ENCODE measurements at places on chromosomes 1 and 21.

- no peak for DNase-seq
These were observed 12.5 kb upstream of the SPOCD1 start for GRCh38 chr1:31828341-31828740.

DNA sequence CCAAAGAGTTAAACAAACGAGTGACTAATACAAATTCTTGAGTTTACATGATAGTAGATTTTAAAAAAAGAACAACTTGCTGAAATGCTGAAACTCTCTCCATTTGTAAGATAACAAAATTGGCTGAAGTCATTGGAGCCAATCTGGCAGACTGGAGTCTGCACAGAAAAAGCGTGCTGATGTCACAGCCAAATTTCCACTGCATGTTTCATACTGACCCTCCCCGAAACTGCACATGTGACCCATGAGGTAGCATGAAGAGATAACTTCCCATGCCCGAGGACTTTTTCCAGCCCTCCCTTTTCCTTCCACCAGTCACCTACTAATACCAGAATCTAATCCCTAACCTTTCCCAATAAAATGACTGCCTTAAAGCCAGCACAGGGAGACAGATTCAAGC lies 1.2 kb upstream of the LELP1 start:
- no peak for DNase-seq

DNA sequence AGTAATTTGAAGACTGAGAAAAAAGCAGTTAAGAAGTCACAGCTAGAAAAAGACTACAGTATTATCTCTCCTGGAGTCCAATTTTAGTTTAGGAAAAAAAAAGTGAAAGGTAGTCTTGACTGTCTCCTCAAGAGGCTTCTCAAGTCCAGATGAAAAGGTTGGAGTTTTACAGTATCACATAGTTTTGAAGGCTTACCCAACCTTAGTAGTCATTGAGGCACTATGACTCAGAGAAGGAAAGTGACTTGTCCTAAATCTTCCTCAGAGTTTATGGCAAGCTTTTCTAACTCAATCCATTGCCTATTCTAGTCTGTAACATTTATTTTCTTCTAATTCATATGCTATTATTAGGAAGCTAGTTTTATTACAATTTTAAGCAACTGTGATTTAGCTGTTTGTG lies 174.9 kb downstream of the DPYD start:
- no peak for DNase-seq

DNA sequence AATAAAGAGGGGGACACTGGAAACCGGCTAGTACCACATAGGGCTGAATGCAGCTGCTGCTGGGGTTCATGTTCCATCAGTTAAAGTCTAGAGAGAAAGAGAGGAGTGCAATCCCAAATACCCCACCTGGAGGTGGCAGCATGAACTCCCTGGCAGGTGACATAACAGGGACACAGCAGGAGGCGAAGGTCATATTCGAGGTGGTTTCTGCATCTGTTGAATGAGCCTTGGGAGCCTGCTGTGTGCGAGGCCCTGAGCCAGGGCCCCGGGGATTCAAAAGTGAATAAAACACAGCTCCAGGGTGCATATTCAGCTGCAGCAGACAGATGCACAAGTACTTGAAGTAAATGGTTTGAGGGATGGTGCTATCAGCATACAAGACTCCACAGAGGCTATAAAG lies 456.8 kb downstream of the SETD4 start:
- DNase-seq, result no peak

All from CD4-positive, alpha-beta T cell (primary cell).